ENCODE measurements at places on chromosomes 1 and 21.

GRCh38 chr1:226882187-226882586, 11.8 kb downstream of the PSEN2 start:
- DNase-seq = no peak

GRCh38 chr1:218718206-218718605, 373.1 kb downstream of the TGFB2 start:
- no peak for DNase-seq

DNA sequence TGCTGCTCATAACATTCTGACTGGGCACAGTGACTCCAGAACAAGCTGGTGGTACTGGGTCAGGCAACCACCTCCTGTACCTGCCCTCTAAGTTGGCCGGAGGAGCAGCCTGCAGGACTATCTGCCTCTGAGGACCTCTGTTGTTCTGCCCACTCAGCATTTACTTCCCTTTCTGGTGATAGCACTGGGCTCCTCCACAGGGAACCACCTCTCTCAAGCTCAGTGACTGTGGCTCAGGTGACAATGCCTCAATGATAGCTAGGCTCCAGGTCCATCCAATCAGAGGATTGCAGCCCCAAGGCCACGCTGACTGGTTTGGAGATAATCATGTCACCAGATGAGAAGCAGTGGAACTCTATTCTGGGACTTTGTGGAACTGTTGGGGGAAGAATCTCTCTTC, 15.8 kb downstream of the SLC41A1 start:
- no peak for DNase-seq

DNA sequence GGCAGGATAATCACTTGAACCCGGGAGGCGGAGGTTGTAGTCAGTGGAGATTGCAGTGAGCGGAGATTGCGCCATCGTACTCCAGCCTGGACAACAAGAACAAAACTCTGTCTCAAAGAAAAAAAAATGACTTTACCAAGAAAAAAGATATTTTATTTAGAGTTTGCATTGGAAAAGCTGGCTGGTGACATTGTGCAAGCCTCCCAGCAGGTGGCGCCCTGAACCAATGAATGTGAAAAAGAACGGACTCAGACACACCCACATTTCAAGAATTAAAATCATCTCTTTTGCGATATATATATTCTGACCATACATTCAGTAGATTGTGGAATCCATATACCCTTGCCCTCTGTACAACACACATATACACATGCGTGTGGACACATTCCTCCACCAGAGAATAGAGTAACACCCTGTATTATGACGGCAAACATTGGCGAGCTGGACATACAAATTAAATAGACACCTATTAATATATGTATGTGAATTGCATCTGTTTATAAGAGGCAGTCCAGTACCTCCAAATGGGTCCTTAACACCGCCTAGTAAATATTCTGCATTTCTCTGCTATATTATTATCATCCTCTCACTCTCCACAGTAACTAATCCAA, 39.0 kb upstream of the CADM3 start:
- peak; percentile 45 for DNase-seq

- no peak for DNase-seq
Observed at GRCh38 chr1:9542430-9542829, 3.2 kb downstream of the SLC25A33 start.

GRCh38 chr1:82775406-82776000, 974.8 kb downstream of the ADGRL2 start:
- no peak for DNase-seq

- no peak for DNase-seq
Observed at GRCh38 chr1:3925762-3926161, 25.7 kb upstream of the C1orf174 start.

GRCh38 chr21:8993943-8994639, 1527.3 kb upstream of the TPTE start:
- DNase-seq = no peak

DNA sequence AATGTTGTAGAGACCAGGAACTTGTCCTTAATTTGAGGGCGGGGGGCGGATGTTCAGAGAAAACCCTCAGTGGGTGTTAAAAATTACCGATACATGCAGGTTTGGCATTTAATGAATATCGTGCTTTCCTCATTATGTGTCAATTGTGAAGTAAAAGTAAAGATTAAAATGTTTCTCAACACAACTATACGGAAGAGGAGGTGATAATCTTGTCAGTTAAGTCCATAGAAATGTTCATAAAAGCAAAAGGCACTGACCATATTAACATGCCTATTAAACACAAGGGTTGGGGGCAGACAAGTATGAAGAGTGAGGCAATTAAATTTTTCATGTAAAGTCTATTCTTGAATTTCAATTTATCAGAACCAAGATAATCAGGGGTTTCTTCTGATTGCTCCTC, 1.3 kb downstream of the BRINP3 start:
- DNase-seq = no peak

GRCh38 chr1:187045371-187045770, 216.6 kb downstream of the PLA2G4A start:
- DNase-seq = no peak

- no peak for DNase-seq
Observed at GRCh38 chr1:213423041-213423440, 372.0 kb downstream of the RPS6KC1 start.

DNA sequence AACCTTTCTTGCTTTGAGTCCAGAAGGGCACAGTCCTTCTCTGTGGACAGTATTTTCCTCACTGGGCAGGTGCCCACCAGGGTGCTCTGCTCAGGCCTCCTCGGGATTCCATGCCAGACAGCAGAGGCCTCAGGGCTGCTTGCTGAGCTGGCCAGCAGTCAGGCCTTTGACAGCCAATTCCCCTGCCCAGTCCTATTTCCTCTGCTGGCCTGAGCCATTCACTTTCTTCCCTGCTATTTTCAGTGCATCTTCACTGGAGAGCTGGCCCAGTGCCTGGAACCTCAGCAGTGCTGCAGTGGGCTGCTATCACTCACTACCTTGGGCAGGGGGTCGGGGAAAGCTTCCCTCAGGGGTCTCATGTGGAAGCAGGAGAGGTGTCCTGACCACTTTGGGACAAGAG, 33.2 kb downstream of the KCNA10 start:
- DNase-seq = no peak

- DNase-seq = no peak
Observed at GRCh38 chr1:172002725-172003345, 161.5 kb downstream of the DNM3 start.

DNA sequence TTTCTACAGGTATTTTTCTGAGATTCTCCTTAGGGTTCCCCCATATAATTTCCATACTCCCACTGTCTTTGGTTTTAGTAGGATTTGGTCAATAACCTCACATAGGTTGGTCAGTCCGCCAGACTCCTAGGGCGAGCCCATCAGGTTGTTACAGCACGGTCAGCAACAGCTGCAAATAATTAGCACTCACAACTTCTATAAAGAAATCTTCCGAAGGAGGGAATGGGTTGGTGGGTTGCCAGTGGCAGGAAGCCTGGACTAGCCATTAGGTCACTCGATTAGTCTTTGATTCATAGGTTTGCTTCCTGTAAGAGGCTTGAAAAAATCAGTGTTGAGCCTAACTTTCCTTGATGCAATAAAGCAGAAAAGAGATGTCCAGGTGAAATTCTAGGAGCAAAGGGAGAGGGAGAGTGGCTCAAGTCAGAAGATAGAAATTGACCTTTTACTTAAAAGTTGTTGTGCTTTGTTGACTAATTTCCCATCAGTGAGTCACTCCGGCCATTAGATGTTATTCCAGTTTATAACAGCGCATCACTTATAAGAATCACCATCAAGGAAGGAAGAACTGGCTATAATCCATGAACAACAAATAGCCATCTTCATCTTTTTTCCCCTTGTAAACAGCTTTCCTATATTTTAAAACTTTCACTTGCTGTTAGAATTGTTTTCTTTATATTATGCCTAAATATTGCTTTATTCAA, 88.3 kb downstream of the TPR start:
- no peak for DNase-seq

DNA sequence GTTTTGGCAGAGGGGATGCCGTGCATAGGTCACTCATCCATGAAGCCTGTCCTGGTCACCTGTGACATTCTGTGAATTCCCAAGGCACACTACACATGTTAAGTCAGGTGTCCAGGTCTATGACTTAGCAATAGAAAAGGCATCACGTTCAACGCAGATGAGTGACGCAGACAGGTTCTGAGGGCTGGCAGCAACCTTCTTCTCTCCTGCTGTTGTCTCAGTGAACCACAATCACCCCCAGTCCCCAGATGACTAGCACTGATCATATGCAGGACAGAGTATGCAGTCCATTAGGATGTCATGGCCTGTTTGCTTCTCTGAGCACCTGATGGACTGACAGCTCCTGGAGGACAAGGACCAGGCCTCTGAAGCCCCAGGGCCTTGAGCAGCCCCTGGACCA, 157.8 kb upstream of the KAZN start:
- DNase-seq = no peak

GRCh38 chr1:225257081-225257480, 170.8 kb downstream of the LBR start:
- no peak for DNase-seq

DNA sequence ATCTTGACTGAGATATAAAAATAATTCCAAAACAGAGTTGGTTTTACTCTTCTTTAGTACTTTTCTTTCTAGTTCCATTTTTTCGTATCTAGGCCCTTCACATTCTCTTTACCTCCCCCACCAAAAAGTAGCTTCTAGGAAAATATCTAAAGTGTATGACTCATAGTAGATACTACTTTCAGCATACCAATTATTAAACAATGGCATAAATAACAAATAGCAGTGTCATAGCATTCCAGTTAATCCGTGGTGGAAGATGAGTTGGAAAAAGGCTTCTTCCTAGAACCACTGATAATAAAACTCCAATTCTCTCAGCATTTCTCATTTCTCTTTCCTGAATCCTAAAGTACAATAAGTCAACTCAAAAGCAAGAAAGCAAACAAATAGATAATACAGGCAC, 859.0 kb upstream of the B3GALT2 start:
- DNase-seq = no peak

- DNase-seq = no peak
Observed at GRCh38 chr1:244868484-244869363, 4.4 kb upstream of the HNRNPU start.

DNA sequence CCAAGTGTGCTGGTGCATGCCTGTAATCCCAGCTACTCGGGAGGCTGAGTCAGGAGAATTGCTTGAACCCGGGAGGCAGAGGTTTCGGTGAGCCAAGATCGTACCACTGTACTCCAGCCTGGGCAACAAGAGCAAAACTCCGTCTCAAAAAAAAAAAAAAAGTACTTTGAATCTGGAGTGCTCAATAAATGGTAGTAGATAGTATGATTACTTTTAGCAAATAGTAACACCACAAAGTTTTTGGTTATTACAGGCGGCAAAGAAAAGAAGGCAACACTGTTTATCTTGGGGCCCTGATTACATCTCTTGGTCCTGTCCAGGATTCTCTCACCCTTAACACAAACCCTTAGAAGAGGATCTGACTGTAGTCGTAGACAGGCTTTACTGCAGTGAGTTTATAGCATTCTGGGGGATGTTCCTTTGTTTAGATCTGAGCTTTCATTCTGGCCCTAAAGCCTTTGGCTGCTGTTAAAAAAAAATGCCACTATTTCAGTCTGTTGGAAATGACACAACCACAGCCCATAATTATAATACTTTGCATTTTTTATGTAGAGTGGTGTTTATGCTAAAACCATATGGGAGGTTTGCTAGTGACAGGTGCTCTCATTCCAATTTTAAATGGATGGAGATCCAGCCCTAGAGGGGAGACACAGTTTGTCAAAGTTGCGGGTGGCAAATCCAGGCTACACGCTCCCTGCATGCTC, 79.7 kb upstream of the SLC2A1 start:
- no peak for DNase-seq

DNA sequence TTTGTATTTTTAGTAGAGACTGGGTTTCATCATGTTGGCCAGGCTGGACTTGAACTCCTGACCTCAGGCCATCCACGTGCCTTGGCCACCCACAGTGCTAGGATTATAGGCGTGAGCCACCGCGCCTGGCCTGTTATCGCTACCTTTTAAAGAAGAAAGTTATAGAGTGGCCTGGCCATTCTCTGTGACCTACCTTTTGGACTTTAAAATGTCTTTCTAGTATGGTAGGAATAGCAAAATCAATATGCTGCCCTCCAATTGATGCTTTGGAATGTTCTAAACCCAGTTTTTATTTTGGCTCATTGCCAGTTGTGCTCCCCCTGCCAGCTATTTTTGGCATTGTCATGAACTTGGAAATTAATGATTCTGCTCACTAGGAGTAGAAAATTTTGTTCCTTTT, 19.9 kb downstream of the HIPK1 start:
- no peak for DNase-seq

All from stimulated activated CD8-positive, alpha-beta memory T cell treated with anti-CD3 and anti-CD28 coated beads, Interleukin-15, amount 100 ng/mL, for 24 hours (primary cell).